ENCODE measurements at places on chromosomes 11 and 22.

DNA sequence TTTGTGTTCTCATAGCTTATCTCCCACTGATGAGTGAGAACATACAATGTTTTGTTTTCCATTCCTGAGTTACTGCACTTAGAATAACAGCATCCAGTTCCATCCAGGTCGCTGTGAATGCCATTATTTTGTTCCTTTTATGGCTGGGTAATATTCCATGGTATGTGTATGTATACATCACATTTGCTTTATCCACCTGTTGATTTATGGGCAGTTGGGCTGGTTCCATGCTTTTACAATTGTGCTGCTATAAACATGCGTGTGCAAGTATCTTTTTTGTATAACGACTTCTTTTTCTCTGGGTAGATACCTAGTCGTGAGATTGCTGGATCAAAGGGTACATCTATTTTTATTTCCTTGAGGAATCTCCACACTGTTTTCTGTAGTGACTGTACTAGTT lies 74.8 kb downstream of the ZNF280B start:
- DNase-seq: no peak

DNA sequence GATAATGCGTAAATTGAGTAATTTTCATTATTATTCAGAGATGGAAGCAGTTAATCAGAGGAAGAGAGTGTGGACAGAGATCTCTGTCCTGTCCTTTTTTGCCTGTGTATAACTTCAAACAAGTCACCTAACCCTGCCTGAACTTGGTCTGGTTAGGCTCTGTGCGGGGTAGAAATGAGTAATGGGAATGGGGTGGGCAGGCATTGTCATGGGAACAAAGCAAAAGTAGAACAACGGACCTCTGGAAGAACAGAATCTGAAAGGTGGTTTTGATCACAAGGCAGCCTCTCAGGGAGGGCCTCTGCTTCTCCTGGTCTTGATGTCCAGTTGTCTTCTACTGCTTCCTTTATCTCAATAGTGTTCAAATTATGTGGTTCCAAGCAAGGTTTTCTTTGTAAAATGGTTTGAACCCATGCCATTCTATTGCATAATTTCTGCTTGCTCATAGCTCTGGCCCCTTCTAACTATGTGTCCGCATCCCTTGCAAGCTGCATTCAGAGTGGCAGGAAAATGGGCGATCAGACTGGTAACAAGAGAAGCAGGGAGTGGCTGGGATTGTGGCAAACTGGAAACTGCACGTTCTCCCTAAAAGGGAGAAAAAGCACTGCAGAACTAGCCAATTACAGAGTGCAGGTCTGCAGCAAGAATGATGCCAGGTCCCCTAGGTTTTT lies 76.1 kb downstream of the PRR5L start:
- DNase-seq: no peak

GRCh38 chr22:27170491-27170890 lies 513.1 kb downstream of the MIAT start:
- no peak for DNase-seq

DNA sequence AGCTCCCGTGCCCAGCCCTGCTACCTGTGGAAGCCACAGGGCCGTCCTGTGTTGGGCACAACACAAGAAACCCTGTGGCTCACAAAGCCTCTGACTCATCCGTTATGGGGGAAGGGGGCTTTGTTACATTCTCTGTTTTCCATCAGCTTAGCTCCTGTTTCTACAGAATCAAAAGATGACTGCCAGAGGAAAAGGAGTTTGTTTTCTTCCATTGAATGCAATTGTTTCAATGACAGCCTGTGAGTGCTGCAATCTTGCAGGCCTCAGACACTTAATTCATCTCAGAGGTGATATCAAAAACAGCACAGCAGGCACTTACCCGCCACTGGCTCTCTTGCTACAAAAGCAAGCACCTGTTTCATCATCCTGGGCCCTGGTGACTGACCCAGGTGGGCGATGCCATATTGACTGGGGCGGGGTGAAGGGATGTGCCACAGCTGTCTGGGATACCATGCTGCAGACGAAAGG lies 194.3 kb downstream of the OPCML start:
- no peak for DNase-seq

DNA sequence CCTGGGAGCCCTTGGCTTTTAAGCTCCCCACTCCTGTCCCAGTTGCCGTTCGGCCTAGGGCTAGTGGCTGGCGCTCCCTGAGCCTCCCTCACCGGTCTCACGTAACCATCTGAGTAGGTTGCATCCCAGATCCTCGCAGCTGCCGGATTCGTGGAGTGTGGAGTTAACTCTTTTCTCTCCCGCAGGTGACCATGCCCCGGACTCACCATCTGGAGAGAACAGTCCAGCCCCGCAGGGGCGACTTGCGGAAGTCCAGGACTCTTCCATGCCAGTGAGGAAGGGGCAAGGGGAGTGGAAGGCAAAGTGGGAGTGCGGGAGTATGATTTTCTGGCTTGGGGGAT lies 902 bp downstream of the MUS81 start:
- no peak for DNase-seq

DNA sequence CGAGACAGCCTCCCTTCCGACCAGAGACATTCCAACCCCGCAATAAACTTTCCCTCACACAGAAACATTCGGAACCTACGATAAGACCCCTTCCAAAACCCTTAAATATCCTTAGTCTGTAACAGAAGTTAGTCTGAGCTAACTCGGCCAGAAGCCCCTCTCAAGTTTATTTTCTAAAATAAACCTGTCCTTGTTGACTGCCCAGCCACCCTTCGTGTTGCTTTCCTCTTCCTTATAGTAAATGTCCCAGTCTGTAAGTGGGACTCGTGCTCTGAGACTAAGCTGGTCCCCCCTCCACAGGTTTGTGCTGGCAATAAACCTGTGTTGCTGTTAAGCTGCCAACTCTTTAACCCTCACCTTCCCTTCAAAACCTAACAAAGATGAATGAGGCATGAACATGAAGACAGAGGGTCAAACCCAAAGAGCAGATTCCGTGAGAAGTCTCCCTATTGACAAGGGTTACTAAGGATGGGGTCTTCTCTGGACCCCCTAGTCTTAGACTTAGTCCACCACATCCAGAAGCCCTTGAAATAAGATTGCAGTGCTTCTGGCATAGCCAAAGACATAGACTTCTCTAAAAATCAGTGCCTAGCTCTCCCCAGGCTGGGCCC lies 18.2 kb downstream of the MIF start:
- no peak for DNase-seq

DNA sequence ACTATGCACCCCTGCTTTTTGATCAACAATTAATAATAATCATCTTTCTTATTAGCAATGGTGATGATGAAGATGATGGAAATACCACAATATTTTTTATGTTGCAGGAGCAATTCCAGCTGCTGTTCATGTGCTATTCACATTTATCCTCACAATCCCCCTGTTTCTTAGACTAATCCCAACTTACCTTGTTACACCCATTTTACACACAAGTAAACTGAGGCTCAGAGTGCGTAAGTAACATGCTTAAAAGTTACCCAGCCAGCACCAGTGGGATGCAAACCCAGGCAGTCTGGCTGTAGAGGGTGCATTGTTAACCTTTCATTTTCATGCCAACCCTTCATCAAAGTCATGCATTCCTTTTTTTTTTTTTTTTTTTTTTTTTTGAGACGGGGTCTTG lies 1.6 kb upstream of the CRYBA4 start:
- no peak for DNase-seq

GRCh38 chr11:102287964-102288724 lies 29.1 kb upstream of the BIRC3 start:
- DNase-seq: no peak

GRCh38 chr11:35427071-35427470 lies 7.7 kb upstream of the SLC1A2 start:
- DNase-seq: no peak

- no peak for DNase-seq
These were observed 65.1 kb downstream of the BTG4 start for GRCh38 chr11:111447112-111447471.

All from stimulated activated CD8-positive, alpha-beta memory T cell treated with anti-CD3 and anti-CD28 coated beads, Interleukin-7, amount 100 ng/mL, for 24 hours (primary cell).